ENCODE measurements at places on chromosomes 7 and 10.
A peak's percentile ranks its signal among the peaks of the same experiment; 100 is the strongest.

GRCh38 chr10:46556515-46557318 lies at the start of gene GPRIN2:
Gene GPRIN2, minus strand, starts transcription at chr10:46556658. Its CDS starts 5,922 bp downstream, at chr10:46550736.
- peak; percentile 92 for DNase-seq

- no peak for DNase-seq
Measured at GRCh38 chr7:130352194-130353074, 7.8 kb downstream of the CPA5 start.

- no peak for DNase-seq
Measured at GRCh38 chr10:132628966-132629900, 91.6 kb downstream of the INPP5A start.

DNA sequence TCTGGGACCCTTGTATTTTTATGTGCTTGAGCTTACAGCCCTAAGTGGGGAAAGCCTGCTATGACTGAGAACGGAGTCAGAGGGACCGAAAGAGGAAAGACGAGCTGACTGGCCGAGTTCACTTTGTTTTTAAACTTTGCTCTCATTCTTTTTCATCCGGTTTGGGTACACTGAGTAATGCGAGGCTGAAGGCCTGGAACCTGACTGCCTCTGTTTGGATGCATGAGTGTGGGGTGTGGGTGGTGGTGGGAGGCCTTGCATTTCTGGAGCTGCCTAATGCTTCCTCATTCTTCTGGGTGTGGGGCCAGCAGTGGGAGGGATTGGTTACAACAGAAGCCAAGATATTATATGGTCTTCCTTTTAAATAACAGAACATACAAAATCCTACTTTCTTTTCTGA lies 155.5 kb downstream of the BUB3 start:
- DNase-seq = no peak

DNA sequence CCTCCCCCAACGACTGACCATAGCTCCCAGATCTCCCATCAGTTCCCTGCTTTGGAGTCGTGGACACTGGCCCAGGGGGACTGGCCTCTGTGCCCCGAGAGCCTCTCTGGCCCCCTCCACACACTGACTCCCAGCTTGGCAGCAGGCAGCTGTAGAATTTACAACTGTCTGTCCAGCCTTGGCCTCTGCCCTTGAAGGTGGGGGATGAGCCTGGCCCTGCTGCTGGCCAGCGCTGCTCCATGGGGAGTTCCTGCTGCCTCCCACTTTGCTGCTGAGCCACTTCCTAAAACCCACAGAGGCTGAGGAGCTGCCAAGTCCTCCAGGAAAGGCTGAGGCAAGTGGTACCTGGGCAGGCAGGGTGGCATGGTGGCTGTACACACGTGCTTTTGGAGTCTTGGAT lies 147.1 kb downstream of the WDR11 start:
- no peak for DNase-seq

DNA sequence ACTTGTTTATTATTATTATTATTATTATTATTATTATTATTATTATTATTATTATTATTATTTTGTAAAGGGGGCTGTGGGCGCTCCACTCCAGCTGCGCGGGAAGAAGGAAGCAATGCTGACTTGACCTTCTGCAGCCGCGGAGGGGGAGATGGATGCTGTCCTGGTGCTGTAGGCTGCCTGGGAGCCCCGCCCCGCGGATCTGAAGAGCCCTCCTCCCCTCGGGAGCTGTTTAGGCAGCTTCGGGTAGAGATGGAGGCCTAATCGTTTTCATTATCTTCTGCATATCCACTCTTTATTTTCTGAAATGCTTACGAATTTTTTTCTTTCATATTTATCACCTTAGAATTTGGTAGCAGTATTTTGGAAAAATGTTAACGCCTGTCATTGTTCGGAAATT lies 101.2 kb upstream of the KLF6 start:
- DNase-seq = peak; percentile 70

DNA sequence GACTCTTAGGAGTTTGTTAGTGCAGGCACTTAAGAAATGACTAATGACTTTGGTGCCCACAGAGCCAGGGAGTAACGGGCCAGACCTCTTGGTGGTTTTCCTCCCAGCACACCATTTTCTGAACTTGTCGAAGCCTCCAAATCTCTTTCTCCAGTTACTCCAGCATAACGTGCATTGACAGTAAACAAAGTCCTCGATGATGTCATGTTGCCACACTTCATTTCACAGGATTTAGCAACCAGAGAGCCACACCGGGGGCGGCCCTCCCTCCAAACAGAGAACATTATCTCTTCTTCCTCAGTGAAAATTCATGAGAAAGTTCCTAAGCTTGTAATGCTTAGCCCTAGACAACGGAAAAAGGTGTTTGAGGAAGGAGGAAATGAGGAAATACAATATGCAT lies 4.0 kb upstream of the SVOPL start:
- no peak for DNase-seq

DNA sequence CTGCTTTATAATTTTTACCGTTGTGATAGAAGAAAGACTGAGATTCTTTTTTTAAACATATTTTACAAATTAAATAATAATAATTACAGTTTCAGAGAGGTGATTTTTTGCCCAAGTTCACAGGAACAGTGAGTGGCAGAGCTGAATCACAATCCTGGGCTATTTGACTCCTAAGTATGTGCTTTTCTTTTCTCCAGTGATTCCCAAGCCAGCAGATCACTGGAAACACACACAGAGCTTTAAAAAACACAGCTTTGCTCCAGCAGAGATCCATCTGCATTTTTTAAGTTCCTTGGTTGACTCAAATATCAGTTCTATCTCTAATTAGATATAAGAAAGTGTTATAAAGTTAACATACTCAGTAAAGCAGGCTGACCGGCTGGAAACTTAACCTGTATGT lies 69.0 kb downstream of the AHR start:
- no peak for DNase-seq

DNA sequence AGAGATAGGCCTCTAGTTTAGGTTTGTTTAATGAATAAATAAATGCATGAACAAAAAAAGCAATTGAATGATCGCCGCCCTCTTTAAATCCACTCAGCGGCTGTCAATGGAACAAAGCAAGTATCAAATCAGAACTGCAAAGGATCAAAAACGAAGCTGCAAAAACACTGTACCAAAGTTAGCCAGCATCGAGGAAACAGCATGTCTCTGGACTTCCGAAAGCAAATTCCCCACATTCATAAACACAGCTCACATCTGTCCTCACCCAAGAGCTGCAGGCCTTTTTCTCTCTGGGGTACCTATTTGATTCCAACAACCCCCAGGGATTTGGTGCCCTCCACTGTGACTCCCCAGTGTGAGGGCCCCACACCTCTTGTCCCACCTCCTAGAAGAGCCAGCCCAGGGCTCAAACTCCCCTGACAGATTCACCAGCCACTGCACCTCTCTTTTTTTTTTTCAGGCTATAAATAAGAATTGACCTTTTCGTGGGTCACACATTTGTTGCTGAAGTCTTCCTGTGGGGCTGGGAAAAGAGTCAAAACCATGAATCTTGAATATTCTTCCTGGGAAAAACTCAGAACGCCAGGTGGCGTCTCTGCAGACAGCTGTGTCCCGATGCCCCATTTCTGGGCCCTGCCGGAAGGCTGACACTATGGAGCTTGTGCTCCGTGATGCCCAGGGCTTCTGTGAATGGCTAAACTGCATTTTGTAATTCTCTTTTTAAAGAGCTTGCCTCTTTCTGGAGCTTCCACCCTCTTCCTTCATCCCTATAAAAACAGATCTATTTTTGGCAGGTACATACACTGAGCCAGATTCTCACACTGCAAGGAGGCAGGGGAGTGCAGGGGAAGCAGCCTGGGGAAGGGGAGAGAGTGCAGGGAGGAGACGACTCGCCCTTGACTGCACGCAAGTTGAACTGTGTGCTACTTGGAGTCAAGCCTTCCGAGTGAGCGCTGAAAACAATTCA lies 51.7 kb downstream of the HSPA12A start:
- peak; percentile 55 for DNase-seq

DNA sequence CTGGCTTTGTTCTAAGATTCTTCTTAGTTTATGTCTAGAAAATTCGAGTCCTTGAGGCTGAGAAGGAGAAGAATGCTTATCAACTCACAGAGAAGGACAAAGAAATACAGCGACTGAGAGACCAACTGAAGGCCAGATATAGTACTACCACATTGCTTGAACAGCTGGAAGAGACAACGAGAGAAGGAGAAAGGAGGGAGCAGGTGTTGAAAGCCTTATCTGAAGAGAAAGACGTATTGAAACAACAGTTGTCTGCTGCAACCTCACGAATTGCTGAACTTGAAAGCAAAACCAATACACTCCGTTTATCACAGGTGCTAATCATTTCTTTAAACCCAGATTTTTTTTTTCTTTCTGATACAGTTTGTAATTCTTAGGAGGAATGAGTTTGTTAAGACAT lies 6.7 kb downstream of the CEP55 start:
- DNase-seq = no peak

- DNase-seq = no peak
Measured at GRCh38 chr10:33706746-33707145, 372.3 kb upstream of the NRP1 start.

GRCh38 chr10:61795551-61795950 lies 105.9 kb upstream of the ARID5B start:
- peak; percentile 32 for DNase-seq

DNA sequence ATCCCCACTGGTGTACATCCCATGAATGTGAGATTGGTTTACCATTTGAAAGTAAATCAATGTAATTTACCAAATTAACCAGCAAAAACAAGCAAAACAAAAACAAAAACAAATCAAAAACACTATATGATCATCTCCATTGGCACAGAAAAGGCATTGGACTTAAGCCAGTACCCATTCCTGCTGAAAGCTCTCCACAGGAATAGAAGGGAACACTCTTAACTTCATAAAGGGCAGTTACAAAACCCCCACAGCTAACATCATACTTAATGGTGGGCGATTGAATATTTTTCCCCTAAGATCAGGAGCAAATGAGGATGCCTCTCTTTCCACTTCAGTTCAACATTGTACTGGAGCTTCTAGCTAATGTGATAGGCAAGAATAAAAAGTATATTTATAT lies 34.1 kb downstream of the PRKG1 start:
- DNase-seq = no peak

DNA sequence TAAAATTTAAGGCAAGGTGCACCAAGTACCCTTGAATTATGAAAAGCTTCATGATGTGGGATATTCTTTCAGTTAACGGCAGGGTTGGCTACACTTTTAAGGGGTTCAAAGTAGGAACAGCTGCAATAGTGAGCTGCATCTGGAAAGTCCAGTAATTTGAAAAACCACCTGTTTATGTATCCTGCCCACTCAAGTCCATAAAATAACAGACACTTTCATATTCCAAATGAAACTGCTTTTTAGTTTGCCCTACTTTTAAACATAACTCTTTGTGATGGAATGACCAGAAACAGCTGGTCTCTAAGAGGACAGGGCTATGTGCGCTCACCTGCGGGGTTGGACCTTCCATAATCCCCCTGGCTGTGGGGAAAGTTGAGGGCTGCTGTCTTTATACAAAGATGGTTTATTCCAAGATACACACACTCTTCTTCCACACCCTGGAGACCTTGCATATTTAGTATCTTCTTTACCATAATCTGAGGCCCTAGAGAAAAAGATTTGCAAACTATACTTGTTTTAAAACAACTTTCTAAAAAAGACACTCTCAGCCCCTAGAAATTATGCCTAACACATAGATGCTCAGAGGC lies 7.4 kb downstream of the CAV1 start:
- DNase-seq = no peak

GRCh38 chr10:94107191-94107590 lies 113.5 kb downstream of the PLCE1 start:
- no peak for DNase-seq

DNA sequence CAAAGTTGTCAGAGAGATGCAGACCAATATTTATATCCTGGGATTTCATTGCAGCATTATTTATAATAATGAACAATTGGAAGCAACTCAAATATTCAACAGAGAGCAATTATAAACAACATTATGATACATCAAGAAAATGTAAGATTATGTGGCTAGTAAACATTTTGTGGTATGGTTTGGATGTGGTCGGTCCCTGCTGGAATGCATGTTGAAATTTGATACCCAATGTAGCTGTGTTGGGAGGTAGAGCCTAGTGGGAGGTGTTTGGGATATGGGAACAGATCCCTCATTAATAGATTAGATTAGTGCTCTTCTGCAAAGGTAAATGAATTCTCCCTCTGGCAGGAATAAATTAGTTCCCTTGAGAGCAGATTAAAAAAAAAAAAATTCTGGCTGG lies 350.9 kb downstream of the ANKRD30A start:
- no peak for DNase-seq

DNA sequence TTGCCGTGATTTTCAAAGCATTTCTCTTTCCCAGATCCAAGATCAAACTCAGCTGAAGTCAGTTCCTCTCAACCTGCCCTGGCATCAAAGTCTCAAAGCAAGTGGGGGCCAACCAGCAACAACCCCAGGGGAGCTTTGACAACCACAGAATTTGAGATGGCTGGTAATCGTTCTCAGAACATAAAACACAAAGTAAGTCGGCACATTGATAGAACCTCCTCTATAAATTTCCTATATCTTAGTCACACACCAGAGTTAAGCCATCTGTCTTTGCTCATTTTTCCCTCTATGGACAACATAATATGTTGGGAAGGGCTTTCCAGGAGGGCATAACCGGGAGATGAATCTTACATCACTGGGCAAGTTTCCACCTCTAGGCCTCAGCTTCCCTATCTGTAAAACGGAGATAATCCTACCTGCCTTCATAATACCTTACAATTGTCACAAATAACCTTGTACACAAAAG lies 1.2 kb upstream of the DNAJC9 start:
- no peak for DNase-seq
